ENCODE measurements at places on chromosomes 16 and 17. TPM values are rescaled to one million over a fixed set of nuclear protein-coding genes. Genes with fewer than 3 reads are reported as not detected.

- no peak for DNase-seq
Measured at GRCh38 chr16:73945631-73946030, 351.0 kb upstream of the PSMD7 start.

DNA sequence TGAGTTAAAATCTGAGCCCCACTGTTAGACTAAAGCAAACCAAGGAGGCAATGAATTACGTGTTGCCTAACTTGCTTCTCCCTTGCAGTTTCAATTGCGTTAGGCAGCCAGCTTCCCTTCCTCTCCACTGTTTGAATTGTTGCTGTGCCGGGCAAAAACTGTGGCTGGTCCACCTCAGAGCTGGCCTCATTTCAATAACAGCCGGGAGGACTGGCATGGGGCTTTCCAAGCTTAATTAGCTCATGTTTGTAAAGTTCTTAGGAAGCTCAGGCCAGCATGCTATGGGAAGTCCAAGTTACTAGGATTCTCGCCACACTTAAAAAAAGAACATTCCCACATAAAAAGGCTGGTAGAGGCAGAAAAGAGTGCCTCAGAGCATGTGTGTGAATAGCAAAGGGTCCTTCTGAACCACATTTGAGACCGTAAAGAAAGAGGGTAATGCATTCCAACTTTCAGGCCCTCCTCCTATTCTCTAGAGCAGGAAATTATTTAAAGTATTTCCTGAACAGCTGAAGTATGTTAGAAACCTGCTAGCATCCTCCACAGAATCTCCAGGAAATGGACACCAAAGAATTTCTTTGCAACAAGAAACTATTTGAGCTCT lies 79.0 kb upstream of the SMURF2 start:
- DNase-seq, result peak; percentile 81

DNA sequence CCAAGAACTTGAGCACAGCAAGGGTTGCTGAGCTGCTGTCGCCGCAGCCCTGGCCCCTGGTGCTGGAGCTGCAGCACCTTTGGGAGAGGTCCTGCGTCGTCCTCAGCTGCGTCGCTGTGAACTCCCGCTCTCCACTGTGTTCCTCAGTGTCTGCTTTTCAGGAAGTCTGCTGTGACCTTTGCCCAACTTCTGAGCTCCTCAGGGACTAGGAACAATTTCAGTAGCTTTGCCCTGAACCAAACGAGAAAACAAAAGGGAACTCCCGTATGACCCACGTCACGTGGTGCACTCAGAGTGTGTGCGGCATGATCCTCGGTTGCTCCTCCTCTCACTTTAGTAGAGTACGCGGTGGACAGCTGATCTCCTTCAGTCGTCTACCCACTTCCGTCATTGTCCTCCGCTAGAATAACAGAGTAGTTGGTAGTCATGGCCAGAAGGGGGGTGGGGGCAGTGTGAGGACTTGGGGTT lies 44.2 kb downstream of the WDR45B start:
- DNase-seq, result peak; percentile 45

The PRSS36 gene
- 0.17 TPM for total RNA-seq

The ADAMTS18 gene
- not detected for total RNA-seq

GRCh38 chr17:64687961-64688360 lies 25.9 kb upstream of the SMURF2 start:
- DNase-seq, result peak; percentile 41

The VASN gene
- 57.0 TPM for total RNA-seq

- peak; percentile 7 for DNase-seq
Measured at GRCh38 chr17:75601057-75601987, 13.7 kb downstream of the MYO15B start.

- no peak for DNase-seq
Measured at GRCh38 chr17:55859301-55859795, 108.5 kb downstream of the PCTP start.

The SLC35G6 gene
- total RNA-seq, result not detected

GRCh38 chr17:73067075-73067474 lies 25.4 kb downstream of the SLC39A11 start:
- peak; percentile 38 for DNase-seq

The PROCA1 gene
- total RNA-seq, result 2.6 TPM

DNA sequence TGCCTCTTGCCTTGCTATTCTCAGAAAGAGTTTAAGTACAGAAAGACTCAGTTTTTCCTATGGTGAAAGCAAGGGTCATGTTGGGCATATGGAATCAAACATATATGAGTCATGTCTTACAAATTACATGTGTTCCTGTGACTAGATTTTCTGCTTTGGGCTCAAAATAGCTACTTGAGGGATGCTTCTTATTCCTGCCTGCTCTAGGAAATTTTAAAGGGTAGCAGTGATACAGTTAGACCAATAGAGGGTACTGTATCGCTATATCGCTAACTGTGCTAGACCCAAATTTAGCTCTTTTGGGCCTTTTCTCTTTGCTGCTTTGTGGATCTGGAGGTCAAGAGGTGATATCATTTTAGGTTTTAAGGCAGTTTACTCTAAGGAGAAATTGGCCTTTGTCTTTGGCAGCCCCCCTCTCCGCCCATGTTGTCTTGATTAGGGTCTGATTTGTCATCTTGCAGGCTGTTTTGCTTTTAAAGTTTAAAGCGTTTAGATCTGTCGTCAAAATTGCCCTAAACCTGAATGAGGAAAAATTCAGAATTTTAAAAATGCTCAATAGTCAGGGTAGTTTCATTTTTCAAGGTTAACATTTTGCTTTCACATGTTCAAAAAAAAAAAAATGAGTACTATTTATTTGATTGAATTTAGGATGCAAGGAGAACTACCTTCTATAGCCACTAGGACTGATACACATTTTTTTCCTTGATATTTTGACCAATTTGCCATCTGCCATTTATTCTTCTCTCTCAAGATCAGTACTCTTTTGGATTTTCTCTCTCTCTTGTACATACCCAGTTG lies 8.8 kb downstream of the NFATC3 start:
- DNase-seq, result peak; percentile 67

The TBC1D28 gene
- total RNA-seq, result not detected

DNA sequence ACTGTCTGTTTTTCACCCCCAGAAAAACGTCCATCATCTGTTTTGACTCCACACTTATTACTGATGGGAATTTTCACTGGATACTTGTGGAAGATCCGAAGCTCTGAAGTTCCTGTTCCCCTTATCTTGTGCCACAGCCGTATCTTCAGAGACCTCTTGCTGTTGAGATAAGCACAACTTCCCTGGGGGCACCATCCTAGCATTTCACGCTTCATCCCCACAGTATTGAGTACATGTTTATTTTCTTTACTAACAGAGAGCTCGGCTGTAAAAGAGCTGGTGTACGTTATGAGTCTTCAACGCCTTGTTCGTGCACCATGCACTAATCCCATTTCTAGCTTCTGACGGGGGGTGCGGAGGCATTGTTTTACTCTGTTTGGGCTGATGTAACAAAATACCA lies 813.6 kb upstream of the EEF2KMT start:
- no peak for DNase-seq

DNA sequence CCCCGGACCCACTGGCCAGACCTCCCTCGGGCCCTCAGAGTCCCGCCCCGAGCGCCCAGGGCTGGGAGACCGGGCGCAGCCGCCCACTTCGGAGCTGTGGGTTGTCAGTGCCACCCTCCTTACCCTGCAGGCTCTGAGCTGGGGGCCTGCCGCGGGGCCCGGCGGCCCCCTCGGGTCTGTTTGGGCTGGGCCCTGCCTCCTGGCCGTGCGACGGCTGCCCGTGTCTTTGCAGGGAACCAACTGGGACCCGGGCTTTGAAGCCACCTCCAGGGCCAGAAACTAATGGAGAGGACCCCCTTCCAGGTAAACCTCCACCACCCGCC lies 443 bp downstream of the TEDC2 start:
- DNase-seq, result no peak

DNA sequence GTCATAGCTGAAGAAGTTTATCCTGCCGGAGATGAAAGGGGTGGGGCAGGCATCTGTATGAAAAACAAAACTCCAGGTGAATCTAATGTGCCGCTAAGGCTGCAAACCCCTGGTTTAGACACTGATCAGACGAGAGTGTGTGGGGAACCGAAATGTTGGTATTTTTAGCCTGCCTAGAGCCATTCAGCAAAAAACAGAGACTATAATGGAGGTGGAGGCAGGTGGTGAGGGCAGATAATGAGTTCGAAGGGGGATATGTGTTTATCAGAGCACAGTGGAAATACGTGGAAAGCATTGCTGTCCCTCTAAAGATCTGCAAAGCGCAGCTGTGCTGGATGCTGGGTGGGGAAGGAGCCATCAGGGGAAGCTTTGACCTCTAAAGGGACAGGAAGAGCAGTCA lies 127.5 kb upstream of the WSCD1 start:
- no peak for DNase-seq

DNA sequence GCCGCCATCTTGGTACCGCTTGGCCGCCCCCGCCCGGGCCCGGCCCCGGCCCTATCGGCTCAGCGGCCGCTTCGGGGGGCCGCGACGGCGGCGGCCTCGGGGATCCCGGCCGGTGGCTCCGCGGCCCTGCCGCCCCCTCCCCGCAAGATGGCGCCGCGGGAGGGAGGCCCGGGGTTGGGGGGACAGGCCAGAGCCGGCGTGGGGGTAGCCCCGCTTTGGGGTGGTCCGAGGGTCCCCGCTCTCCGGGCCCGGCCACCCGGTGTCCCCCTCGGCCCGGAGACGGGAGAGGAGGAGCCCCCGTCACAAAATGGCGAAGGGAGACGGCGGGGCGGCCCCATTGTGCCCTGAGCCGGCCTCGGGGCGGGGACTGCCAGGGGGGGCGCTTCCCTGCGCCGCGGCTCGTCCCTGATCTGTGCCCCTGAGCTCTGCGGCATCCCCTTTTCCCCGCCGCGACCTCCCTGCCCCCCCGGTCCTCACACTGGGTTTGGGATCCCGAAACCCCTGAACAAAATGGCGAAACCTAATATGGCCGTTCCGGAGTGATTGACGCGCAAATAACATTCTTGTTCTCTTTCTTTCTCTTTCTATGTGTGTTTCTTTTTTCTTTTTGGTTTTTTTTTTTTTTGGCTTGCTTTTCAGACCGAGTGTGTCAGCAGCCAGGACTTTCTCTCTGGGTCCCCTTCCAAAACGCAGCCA lies 986 bp downstream of the HAPSTR1 start:
- no peak for DNase-seq
